Activated naive CD8-positive, alpha-beta T cell treated with anti-CD3 and anti-CD28 coated beads for 36 hours (primary cell): ENCODE measurements at places on chromosomes 6 and 20.

DNA sequence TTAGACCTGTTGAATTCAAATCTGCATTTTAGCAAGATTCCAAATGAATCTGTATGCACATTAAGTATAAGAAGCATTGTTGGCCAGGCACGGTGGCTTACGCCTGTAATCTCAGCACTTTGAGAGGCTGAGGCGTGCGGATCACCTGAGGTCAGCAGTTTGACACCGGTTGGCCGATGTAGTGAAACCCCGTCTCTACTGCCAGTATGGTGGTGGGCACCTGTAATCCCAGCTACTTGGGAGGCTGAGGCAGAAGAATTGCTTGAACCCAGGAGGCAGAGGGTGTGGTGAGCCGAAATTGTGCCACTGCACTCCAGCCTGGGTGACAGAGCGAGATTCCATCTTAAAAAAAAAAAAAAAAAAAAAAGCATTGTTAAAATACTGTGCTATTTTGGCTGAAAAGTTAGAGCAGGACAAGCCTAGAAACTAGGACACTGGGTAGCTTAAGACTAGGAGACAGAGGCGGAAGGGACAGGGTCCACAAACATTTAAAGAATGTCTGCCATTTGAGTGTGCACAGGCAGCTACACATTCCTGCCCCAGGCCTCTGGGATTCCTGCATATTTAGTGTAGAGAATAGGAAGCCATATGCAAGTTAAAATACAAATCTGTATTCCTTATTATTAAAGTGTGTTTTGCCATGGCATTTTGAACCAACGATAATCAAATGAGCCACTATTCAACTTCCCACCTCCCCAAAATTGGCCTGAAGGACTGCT, 45.1 kb upstream of the EEF1A1 start:
- DNase-seq, result no peak

DNA sequence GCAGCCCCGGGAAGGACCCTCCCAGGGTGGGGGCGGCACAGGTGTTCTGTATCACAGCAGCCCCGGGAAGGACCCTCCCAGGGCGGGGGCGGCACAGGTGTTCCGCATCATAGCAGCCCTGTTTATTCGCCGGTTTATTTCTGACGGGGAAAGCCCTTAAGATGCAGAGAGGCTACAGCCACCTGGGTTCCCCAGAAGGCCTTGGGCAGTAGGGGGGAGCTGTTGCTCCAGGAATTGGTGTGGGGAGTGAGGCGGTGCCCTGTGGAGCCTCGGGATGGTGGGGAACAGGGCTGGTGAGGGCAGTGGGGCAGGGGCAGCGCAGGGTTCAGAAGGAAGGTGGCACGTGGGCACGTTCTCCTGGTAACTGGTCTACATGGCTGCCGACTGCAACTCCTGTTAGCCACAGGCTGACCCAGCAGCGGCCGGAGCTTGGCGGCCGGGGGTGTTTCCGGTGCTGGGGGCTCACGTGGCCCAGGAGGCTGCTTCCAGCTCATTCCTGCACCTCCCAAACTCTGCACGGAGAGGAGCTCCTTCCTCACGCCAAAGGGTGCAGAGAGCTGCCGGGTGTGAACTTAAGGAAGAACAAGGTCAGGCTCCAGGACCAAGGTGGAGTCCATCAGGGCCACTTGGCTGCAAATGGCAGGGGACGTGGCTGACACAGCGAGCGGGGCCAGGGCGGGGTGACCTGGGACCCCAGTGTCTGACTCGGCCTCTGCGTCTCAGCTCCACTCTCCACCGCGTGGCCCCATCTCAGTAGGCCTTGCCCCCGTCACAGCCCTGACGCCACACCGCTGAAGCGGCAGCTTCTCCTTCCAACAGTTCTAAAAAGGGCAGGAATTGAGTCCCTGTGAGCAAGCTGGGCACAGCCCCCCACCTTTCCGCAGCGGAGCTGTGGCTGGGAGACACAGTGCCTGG, 13.2 kb downstream of the SLCO4A1 start:
- no peak for DNase-seq

- DNase-seq, result no peak
Observed at GRCh38 chr6:166381381-166381732, 1.4 kb downstream of the MPC1 start.

GRCh38 chr20:57266291-57267157, at the start of gene BMP7:
TSS of gene BMP7 (minus strand) at chr20:57266641. CDS start at chr20:57266122, 519 bp downstream.
- no peak for DNase-seq

- DNase-seq, result peak; percentile 25
Observed at GRCh38 chr6:548517-548916, 108.4 kb downstream of the HUS1B start.

- DNase-seq, result no peak
Observed at GRCh38 chr20:8527998-8528723, 396.1 kb downstream of the PLCB1 start.

DNA sequence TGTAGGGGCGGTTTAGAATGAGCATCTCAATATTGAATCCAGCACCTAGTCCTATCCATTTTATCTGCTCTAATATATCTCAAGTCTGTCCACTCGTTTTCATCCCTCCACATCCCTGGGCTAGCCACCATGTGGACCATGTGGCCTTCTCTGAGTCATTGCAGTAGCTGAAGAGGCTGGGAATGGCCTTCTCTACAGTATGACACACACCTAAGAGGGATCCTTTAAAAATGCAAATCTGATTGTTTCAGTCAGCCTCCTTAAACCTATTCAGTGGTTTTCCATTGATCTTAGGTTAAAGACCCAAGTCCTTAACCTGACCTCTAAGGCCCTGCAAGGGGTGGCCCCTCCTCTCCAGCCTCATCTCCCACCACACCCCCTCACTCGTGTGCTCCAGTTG, 9.4 kb downstream of the RING1 start:
- no peak for DNase-seq

GRCh38 chr6:48078120-48078519, 32.9 kb downstream of the PTCHD4 start:
- DNase-seq, result no peak

DNA sequence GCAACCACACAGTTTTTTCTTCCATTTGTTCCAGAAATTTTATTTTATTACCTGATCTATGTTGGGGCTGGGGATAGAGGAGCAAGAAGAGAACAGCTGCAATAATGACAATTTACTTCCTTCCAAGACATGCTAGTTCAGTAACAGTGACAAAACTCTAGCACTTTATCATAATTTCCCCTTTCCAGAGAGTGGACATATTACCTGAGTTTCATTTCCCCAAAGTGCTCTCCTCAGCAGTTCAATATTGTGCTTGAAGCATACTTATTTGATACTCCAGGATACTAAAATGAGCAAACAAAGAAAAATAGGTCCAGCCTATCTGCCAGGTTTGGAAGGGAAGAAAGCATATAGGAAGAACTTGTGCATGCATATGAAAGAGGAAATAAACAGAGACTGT, 157.7 kb downstream of the ID4 start:
- DNase-seq, result no peak

DNA sequence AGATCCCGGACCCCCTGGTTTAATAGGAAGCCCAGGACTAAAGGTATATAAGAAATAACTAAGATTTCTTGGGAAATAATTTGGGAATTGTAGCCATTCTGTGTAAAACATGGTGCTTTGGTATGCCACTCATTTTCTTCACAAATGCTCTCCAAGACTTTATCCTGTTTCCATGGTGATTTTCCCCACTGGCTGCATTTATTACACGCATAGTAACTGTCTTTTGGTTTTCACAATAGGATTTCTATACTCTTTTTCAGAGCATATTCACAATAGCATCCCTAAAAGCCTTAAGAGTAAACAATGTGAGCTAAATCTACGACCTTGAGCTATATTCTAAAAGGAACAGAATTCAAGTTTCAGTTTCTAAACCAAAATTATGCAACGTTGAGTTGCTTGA, 160.8 kb downstream of the COL9A1 start:
- DNase-seq, result no peak

GRCh38 chr6:90256698-90257485, 39.8 kb downstream of the BACH2 start:
- DNase-seq, result no peak

DNA sequence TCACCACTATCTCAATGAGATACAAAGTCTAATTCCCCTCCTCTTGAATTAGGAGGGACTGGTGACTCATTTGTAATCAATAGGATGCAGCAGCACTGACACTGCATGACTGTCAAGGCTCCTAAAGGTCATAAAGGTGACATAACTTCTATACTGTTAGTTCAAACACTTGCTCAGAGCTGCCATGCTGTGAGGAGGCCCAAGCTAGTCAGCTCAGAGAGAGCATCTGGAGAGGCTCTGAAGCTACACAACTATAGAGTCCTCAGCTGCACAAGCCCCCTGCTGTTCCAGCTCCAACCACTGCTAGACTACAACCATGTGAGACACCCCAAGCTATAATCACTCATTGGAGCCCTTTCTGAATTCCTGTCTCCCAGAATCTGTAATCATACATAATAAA, 17.0 kb upstream of the HEY2 start:
- DNase-seq, result no peak
